ENCODE measurements at places on chromosomes 11 and 22.
A peak's percentile ranks its signal among the peaks of the same experiment; 100 is the strongest.

GRCh38 chr22:42343531-42344081 lies 73.2 kb upstream of the TCF20 start:
- peak; percentile 16 for DNase-seq

DNA sequence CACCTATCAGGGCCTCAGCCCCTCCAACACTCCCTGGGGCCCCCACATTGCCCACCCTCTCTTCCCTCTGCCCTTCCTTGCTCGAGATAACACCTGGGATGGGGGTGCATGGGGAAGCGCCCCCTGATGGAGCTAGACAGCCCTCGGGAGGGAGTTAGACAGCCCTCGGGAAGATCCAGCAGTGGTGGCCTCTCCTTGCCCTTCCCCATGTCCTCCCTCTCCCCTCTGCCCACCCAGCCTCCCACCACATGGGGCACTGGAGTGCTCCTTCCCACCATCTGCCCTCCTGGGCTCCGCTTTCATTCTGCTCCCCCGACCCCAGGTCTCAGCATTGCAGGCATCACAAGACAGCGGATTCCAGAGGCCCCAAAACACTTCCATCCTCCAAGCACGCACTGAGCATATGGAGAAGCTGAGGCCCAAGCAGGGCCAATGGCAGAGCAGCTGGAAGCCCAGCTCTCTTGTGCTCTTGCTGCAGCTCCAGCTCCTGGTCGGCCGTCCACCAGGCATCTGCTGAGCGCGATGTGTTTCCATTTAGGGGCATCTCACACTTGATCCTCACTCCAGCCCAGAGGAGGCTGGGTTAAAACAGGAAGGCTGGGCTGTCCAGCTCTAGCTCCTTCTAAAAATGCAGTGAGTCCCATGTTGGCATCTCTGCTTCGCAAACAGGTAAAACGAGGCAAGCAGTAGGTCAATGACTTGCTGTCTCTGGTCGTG lies 65.6 kb downstream of the IGLL1 start:
- no peak for DNase-seq

- DNase-seq = no peak
Observed at GRCh38 chr11:123291201-123291869, 96.3 kb upstream of the CLMP start.

DNA sequence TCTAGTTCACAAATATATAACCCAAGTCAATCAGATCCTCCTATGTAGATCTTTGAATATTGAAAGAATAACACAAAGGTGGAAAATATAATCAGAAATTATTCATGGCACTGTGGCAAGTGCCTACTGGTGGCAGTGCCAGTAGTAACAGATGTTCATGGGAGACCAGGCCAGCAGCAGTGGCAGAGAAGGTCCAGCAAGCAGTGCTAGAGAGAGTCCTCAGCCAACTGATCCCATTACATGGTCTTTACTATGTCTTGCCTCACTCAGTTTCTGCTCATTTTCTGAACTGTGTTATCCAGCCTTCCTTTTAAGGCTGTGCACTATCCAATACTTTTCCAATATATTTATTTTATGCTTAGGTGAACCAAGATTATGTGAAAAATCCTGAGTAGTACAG lies 124.9 kb downstream of the MRTFA start:
- no peak for DNase-seq

GRCh38 chr22:28171712-28172111 lies 252.7 kb upstream of the PITPNB start:
- DNase-seq = no peak

DNA sequence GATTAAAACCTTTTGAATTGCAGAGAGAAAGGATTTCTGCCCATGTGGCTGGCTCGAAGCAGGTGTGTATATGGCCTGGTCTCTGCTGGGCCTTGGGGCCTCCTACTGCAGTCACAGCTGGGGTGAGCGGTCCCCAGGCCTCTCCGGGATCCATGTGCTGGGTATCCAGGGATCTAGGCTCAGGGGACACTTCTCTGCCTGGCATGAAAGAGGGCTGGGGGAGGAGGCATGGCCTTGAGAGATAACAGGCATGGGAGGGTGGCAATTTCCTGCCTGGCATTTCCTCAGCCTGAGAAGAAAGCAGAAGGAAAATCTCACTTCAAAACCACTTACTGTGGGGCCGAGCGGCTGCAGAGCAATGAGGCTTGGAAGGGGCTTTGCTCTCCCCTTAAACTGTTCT lies 20.3 kb upstream of the PARVG start:
- DNase-seq = no peak

DNA sequence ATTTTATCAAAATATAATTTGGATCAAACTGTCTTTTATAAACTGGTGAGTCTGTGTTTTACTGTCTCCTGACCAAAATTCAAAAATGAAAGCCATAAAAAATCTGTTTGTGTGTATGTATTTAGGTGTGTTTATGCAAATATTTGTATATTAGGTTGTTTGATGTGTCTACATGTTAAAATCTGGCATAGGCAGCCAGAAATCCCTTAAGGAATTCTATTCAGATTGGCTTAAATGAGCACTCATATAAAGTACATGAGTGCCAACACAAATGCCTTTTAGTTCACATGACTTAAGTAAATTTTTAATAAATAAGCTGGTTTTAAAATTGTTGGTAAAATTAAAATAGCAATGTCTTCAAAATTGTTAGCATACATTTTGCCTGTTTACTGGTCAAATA lies 133.3 kb upstream of the GUCY1A2 start:
- no peak for DNase-seq

DNA sequence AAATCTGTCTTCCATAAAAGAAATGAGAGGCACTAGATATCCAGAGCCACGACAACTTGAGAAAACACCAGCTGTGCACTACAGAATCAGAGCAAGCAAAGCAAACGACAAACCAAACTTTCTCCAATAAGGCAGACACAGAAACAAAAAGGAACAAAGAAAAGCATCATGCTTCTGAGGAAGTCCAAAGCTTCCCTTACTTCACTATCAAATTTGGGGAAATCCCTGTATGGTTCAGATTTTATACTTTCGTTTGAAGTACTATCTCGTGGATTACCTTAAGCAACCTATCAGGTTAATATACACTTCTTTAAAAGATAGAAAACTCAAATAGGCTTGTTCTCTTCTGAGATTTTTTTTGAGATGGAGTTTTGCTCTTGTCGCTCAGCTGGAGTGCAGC lies 27.7 kb downstream of the ALG9 start:
- DNase-seq = no peak

DNA sequence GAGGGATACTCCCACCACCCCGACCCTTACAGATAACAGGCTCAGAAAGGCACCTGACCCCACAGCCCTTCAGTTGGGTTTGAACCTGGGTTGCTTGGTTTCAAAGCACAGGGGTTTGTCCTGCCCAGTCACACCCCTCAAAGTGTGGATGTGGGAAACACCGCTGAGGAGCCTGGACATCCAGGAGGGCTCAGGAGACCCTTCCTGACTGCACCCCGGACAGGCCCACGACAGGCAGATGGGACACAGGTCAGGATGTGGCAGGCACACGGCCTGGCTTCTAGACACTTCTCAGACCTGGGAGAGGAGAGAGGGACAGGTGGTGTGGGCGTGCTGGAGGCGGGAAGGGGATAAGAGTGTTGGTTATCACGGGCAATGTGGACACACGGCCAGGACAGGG lies 932.3 kb downstream of the BRD1 start:
- DNase-seq = no peak

DNA sequence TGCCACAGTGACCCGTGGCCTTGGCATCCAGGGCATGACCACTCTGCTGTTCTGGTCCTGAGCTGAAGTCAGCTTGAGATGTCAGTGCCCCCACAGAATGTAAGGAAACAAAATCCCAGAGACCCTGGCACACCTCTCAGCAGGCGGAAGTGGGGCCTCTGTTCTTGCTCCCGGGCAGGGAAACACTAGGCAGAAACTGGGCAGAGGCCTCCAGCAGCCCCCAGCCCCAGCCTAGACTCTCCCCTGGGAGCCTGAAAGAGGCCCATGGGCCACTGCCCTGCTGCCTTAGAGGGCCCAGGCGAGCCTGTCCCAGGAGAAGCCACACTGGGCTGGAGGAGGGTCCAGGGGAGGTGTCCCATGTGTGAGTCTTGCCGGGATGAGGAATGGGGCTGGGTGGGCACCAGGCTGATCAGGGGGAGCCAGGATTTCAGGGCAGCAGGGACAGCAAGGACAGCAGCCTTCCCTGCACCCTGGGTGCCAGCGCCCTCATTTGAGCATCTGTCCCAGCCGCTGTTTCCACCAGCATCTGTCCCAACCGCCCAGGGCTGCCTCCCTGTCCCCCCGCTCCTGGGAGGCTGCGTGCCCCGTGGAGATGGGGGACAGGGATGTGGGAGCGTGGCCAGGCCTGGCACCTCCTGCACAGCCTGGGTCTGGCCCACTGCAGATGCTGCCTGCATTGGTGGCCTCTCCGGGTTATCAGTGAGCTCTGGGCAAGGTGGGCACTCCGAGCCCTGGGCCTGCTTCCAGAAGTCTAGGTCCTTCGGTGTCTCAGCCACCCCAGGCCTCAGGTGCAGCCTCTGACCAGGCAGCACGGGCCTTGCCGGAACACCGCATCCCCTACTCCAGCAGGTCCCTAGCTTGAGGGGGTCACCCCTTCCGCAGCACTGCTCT lies 1072.4 kb downstream of the BRD1 start:
- DNase-seq = no peak

- DNase-seq = no peak
Observed at GRCh38 chr22:36595940-36596339, 67.0 kb upstream of the EIF3D start.

DNA sequence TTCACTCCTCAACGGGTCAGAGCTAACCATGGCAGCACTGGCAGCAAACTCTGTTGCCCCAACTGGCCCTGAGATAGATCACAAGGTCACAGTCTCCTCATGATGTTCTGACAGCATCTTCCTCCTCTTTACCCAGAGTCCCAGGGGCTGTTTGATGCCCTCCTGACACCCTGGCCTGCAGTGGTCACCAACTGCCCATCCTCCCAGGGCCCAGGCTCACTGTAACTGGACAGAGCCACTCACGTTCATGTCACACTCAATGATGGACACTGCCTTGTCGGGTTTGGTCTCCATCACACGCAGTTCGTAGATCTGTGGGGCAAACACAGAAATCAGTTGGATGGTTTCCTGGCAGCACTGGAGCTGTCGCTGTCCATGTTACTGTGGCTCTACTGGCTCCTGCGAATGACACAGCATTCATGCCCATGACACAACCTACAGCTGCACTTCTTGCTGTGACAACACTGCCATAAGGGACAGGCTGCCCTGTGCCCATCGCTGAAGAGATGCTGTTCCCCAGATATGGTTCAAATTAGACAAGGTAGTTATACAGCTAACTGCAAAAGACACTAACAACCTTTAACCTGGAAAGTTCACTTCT lies 10.4 kb upstream of the C22orf39 start:
- no peak for DNase-seq

GRCh38 chr22:42611051-42611450 lies 3.6 kb downstream of the POLDIP3 start:
- no peak for DNase-seq

- DNase-seq = no peak
Observed at GRCh38 chr11:16825968-16826367, 87.5 kb downstream of the C11orf58 start.

- no peak for DNase-seq
Observed at GRCh38 chr22:22167791-22168189, 76.8 kb upstream of the VPREB1 start.

DNA sequence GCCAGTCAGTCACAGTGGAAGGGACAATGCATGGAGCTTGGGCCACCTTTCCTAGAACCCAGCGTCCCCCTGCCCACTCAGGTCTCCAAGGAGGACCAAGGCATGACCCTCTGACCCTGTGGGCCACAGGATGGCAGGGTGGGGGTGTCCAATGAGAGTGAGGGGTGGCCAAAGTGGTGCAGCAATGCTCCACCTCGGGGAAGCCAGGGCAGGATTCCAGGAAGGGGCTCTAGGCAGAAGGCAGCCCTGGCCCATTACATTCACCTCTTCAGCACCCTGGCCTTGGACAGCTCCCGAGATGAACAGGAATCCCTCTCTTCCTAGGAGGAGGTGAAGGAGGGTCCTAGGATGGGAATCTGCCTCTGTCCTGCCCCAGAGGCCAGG lies 597.5 kb downstream of the BRD1 start:
- no peak for DNase-seq

GRCh38 chr11:16976379-16976778 lies 37.8 kb downstream of the PLEKHA7 start:
- DNase-seq = no peak

DNA sequence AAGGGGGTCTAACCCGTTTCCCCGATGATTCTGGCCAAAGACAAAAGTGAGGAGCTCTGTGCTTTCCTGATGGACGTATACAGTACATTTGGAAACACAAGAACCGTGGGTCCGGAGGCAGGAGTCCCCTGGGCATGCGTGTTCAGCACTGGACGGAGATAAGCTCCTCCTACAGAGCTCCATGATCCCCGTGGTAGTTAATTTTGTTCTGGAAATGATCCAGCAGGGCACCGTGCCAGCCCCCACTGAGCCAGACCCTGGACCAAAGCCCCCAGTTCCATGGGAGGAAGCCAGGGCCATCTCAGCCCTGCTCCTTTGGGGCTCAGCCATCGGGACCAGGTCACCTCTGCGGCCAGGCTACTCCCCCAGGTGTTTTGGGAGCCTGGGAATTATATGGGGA lies 83.3 kb downstream of the TRMU start:
- no peak for DNase-seq

- no peak for DNase-seq
Observed at GRCh38 chr11:132670921-132671675, 861.2 kb downstream of the OPCML start.

DNA sequence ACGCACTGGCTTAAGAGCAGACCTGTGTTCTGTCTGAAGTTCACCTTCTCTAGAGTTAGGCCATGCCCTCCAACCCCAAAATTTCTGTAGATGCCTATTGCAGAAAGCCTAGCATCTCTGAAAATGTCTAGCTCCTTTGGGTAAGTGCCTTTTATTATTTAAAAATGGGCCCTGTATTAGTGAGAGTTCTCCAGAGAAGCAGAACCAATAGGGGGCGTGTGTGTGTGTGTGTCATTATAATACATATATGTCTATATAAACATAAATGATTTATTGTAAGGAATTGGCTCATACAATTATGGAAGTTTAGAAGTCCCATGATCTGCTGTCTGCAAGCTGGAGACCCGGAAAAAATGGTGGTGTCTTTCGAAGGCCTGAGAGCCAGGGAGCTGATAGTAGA lies 144.7 kb downstream of the TTC17 start:
- no peak for DNase-seq

- no peak for DNase-seq
Observed at GRCh38 chr11:46865340-46865739, 19.3 kb upstream of the CKAP5 start.
